ENCODE measurements at places on chromosomes 12 and 14.
A peak's percentile ranks its signal among the peaks of the same experiment; 100 is the strongest.

DNA sequence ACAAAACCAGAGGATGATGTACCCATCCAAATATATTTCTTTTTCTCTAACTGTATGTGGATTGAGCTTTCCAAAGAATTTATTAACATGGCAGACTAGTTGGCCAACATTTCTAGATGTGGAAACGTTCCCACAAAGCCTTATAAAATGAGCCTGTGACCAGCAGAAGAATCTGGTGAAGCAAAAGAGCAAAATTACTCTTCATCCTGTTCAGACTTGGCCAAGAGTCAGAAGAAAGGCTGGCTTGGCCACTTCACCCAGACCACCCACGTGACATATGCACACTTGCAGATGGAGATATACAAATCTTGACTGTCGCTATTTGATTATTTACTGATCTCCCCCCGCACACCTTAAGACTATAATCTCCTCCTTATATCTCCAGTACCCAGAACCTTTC is 96.7 kb downstream of the NUAK1 start:
- no peak for DNase-seq

DNA sequence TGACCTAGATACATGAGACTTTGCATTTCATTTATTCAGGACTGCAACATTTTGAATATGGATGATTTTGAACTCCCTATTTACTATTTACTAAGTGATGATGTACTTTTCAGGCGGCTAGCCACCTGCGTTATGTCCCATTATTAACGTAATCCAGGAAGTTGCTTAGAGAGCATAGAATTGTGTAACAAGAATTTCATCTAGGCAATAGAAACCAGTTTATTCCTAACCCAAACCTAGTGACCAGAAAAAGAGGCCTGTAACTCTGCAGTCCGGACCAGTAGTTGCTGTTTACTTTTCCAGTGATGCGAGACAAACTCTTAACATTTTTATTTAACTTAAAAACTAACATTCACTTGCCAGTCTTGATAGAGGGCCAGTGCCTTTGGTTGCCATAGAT is 12.3 kb downstream of the NUDT4 start:
- no peak for DNase-seq

- peak; percentile 76 for DNase-seq
Measured at GRCh38 chr12:80821513-80822000, 104.8 kb downstream of the MYF5 start.

DNA sequence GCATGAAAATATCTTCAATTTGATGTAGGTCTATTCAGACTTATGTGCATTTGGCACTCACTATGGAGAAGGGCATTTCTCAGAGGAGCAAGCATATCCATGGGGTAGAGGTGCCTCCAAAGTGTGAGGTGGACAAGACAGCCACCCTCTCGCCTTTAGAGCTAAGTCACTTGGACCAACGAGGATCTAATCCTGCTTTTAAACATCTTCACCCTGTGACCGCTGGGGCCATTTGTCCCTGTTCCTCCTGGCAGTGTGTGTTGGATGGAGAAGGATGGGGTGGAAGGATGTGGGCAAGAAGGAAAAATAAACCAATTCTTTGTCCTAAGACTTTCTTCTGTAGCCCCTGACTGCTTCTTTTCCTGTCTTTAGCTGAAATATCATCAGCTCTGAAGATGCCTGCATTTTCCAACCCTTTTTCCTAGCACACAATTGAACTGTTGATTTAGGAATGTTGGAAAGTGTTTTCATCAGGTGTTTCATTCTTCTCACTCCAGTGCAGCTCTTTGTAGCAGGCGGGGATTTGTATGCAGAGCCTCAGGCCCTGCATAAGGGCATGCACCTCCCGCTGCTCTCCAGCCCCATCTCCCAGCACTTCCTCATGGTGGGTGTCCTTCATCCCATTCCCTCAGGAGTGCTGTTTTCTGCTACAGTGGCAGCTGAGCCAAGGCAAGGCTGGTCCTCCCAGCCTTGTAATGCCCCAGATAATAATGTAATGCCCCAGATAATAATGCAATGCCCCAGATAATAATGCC is 5.3 kb downstream of the FGF6 start:
- peak; percentile 48 for DNase-seq

All from neural progenitor cell (in vitro differentiated cells).